ENCODE measurements at places on chromosomes 11 and 22.

DNA sequence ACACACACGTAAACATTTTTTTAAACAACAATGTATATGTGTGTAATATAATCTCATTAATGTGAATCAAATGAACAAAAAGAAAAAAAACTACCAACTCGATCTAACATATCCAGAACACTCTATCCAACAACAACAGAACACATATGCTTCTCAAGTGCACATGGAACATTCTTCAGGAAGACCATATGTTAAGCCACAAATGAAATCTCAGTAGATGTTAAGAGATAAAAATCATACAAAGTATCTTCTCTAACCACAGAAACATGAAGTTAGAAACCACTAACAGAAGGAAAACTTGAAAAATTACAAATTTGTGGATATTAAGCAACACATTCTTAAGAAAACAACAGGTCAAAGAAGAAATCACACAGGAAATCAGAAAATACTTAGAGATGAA lies 25.5 kb upstream of the TMEM45B start:
- DNase-seq: no peak

DNA sequence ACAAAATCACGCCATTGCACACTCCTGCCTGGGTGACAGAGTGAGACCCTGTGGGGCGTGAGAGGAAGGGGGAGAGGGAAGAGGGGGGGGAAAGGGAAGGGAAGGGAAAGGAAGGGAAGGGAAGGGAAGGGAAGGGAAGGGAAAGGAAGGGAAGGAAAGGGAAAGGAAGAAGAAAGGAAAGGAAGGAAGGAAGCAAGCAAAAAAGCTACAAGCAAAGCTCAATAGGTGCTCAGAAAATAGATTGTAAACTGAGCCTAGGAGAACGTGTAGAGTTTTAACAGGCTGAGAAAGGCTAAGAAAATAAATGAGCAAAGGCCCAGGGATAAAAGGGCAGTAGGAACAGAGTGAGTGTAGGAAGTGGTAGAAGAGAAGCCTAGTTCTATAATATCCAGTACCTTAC lies 30.8 kb upstream of the GDPD4 start:
- DNase-seq: no peak

DNA sequence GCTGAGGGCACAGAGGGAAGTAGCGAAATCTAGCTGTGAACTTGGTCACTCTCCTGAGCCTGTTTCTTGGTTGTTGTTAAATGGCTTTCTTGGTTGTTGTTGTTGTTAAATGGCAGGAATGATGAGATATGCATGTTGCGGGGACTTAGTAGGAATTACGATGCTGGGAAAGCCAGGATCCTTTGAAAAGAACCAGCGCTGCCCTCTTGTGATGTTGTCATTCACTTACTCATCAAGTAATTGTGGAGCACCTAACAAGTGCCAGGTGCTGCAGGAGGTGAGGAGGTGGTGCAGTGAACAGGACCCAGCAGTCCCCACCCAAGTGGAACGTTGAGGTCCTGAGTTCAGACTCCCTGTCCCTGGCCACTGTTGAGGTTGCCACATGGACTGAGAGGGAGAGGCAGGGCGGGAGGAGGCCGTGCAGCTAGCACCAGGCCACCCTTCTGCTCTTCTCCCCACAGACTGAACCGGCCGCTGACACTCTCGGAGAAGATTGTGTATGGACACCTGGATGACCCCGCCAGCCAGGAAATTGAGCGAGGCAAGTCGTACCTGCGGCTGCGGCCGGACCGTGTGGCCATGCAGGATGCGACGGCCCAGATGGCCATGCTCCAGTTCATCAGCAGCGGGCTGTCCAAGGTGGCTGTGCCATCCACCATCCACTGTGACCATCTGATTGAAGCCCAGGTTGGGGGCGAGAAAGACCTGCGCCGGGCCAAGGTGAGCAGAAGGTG lies 36.8 kb downstream of the POLR3H start:
- DNase-seq: no peak

- DNase-seq: no peak
Measured at GRCh38 chr22:20885017-20885556, 26.3 kb downstream of the SNAP29 start.

GRCh38 chr11:44889266-44889665 lies 61.4 kb downstream of the TP53I11 start:
- no peak for DNase-seq
